ENCODE measurements at places on chromosomes 5 and 9. TPM values are rescaled to one million over a fixed set of nuclear protein-coding genes. Genes with fewer than 3 reads are reported as not detected.

AK8 gene
- 1.5 TPM for total RNA-seq

TMEM174 gene
- not detected for total RNA-seq

KCNMB1 gene
- not detected for total RNA-seq

SNX30 gene
- 10.7 TPM for total RNA-seq

SPATA31E1 gene
- total RNA-seq: not detected
